Esophagus squamous epithelium (tissue), 5 donors: ENCODE measurements at places on chromosomes 13 and 19.

DNA sequence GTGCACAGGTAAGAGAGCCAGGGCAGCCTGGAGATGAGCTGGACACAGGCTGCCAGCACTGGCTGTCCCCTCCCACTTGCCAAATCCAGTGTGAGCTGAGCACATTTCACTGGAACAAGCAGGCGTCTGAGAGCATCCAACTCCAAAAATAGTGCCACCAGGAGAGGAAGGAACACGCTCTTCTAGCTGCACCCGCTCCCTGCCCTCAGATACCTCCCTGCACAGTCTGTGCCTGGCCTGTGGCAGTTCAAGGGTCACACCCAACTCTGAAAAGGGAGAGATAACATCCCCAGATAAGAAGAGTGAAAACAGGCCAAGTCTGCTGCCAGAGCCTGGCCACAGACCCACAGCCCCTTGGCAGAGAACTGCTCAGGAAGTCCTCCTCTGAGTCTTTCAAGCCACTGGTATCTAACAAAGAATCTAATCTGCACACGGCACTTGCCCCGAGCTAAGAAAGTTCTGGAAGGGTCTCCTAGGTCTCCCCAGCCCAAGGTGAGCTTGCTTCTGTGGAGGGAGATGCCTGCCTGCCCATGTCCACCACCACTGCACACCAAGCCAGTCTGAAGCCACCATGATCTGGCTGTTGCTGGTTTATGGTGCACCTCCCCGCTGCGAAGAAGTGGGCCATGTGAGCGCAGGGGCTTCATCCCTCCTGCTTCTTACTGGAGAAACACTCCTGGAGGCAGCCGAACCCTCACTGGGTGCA is 14.7 kb downstream of the ELL start:
- DNase-seq: no peak

DNA sequence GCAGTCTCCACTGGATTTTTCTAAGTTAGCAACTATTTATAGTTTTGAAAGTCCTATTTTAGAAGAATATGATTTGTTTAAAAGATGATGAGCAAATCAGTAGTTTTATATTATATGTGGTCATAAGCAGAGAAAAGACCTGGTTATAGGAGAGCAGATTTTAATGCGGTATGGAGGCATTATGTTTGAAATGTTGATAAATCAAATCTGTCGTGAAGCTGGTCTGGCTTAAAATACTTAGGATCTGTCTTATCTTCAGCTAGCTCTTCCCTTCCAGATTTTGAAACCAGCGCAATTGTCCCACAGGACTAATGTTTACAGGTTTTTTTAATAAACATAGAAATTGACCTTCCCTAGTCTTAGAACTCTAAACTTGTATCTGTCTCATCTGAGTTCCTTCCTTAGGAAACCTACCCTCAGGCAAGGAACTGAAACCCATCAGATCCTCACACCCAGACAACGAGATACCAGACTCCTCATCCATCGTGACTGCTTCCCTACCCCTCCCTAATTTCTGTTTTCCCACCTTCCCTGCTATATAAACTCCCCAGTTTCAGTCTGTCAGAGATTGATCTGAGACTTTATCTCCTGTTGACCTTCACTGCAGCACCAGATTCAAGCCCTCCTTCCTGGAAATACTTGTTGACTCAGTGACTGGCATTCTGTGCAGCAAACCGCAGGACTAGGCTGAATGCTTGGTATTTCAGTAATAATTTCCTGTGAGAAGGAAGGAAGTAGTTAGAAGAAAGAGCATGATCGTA is 37.8 kb upstream of the CXCL17 start:
- no peak for DNase-seq

GRCh38 chr13:27080018-27080948 is 91.3 kb downstream of the USP12 start:
- no peak for DNase-seq

DNA sequence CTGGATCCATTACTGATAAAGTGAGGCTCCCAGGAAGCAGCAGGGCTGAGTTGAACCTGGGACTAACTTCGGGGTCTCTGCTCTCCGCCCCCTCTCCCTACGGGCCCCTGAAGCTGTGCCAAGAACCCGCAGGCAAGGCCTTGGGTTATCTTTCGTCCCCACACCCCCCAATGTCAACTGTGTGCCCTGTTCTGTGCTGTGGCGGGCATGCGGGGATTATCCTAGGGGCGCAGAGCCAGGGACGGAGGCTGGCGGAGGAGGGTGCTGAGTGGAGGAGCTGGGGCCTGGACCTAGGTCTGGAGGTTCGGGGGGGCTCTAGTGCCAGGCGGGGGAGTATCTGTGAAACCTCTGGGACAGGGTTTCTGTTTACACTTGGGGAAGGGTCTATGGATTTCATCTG is 26.4 kb downstream of the RFX1 start:
- DNase-seq: no peak

GRCh38 chr19:11692127-11692790 is 46.5 kb downstream of the ZNF823 start:
- DNase-seq: no peak

GRCh38 chr13:50404116-50404515 is 388.9 kb downstream of the KCNRG start:
- DNase-seq: no peak

DNA sequence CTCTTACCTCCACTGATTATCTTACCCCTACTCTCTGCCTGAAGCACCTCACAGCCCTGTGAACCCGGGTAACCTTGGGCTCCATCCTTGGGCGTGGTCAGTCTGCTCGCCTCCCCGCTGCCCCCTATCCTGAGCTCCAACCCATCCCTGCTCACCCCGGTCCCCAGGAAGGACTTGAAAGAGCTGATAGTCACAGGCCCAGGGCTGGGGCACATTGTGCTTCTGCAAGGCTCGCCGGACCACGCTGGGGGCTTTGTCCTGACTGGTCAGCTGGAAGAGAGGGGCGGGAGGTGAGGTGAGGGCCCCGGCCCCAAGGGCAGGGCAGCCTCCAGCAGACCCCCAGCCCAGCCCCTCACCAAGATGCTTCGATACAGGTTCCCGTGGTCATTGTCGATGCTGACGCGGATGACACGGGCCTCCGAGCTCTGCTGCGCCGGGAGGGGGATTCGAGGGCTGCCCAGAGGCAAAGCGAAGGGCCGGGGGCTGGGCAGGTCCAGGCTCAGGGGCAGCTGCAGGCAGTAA is 13.0 kb upstream of the EPOR start:
- no peak for DNase-seq

- no peak for DNase-seq
Observed at GRCh38 chr13:102897371-102898138, 51.7 kb downstream of the ERCC5 start.

DNA sequence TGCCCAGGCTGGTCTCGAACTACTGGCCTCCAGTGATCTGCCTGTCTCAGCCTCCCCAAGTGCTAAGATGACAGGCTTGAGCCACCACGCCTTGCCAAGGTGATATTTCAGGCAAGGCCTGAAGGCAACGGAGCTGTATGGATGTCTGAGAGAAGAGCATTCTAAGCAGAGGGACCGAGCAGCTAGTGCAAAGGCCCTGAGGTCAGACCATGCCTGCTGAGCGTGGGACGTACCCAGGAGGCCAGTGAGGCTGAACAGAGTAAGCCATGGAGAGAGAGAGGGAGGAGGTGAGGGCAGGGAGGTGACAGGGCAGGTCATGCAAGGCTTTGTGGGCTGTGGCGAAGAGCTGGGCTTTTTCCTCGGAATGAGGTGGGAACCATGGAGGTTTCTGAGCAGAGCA is 3.4 kb upstream of the SLC44A2 start:
- no peak for DNase-seq

- DNase-seq: no peak
Observed at GRCh38 chr13:92768602-92769001, 458.0 kb upstream of the GPC6 start.

DNA sequence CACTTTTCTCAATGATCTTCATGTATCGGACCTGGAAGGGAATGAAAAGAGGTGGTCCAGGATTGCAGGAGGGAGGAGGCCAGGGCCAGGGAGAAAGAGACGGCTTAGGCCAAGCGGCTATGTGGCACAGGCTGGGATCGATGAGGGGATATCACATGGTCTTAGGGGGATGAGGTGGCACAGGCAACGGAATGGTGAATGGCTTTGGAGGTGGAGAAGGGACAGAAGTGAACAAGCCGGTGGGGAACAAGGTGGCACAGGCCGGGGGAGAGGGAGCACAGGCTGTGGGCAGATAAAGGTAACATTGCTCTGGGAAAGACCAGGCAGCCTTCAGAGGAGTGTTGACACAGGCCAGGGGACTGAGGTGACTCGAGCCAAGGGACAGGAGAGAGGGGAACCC is 5.7 kb upstream of the CDKN2D start:
- DNase-seq: no peak

DNA sequence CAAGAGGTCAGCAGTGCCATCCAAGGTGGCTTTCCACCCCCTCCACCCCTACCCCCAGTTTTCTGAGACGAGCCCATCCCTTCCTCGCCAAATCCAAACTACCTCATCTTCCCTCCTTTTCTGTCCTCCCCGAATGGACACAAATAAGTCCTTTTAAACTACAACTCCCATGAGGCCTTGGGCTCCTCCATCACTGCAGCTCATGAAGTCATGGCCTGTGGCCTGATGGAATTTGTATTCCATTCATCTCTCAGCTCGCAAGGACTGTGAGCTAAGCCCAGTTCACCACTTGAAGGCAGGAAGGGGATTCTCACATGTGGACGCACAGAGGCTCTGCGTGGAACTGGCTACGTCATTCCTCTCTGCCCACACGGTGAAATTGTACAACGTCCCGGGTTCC is 12.5 kb downstream of the PTPRH start:
- DNase-seq: no peak

DNA sequence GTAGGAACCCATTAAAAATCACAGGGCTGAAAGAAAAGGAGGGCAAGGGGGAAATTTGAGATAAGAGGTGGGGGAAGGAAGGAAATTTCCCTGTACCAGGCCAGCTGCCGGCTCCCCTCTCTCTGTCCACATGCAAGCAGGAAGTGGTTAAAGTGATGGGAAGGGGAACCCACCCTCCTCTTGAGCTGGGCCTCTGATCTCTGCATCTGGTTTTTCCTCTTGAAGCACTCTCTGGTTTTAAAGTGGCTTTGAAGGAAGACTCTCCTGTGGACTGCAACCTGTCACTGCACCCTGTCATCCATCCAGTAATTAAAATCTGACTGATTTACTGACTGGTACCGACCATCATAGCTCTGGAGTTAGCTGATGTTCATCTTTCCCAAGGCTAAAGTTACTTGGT is 239.6 kb downstream of the TSHZ3 start:
- DNase-seq: no peak

GRCh38 chr13:62085337-62086229 is 669.9 kb upstream of the PCDH20 start:
- no peak for DNase-seq

DNA sequence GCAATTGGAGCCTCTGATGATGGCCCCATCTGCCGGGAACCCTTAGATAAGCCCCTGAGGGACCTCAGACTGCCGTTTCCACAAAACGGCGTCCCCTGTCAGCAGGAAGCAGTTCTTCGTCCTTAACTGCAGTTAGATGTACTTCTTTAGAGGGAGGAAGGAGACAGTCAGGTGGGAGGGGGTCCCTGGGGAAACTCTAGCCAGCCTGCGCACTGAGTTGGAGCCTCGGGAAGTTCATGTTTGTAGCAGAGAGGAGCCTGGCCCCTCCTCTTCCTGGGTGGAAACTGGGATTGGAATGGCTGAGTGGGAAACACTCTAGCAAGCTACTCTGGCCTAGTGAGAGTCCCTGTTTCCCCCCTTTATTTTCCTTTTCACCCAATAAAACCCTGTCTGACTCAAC is 612.4 kb downstream of the PCDH9 start:
- no peak for DNase-seq

DNA sequence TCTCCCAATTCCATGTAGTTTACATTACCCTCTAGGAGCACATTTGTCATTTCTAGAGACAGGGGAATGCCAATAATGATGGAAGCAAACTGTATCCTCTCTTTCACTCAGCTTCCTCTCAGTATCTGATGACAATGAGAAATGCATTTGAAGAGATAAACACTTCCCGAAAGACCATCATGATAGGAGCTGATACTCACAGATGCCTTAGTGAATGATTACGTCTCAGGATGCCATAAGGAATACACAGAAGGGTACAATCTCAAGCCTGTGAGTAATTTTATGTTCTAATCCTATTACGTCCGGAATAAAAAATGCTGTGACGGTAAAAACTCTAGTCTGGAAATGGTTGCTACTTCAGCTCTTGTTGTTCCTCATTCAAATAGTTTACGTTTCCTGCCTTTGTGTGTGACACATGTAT is 663.8 kb upstream of the MIR17HG start:
- no peak for DNase-seq

DNA sequence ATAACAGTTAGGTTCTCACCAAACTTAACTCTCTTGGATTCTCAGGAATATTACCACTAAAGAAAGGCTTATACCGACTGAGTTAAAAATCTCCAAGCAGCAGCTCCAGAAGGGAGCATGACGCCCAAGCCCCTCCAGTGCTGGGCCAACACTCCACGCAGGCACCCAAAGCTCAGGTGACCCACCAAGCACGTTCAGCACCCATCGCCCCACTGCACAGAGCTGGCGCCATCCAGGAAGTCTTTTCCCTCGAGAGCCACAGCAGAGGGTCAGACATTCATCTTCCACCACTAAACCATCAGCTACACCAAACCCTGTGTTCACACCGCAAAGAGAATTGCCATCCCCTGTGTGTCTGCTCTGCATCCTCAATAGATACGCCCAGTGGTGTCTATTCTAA is 65.7 kb downstream of the SOX1 start:
- no peak for DNase-seq

- no peak for DNase-seq
Observed at GRCh38 chr13:23180711-23181110, at the start of gene SGCG. SGCG (plus strand) TSS chr13:23180979; CDS start chr13:23203695, 22,716 bp downstream.

GRCh38 chr13:97145057-97145456 is 77.1 kb upstream of the MBNL2 start:
- DNase-seq: no peak

GRCh38 chr13:101127741-101128353 is 288.5 kb downstream of the NALCN start:
- DNase-seq: no peak

- DNase-seq: no peak
Observed at GRCh38 chr13:113835461-113836270, 28.2 kb downstream of the GAS6 start.

DNA sequence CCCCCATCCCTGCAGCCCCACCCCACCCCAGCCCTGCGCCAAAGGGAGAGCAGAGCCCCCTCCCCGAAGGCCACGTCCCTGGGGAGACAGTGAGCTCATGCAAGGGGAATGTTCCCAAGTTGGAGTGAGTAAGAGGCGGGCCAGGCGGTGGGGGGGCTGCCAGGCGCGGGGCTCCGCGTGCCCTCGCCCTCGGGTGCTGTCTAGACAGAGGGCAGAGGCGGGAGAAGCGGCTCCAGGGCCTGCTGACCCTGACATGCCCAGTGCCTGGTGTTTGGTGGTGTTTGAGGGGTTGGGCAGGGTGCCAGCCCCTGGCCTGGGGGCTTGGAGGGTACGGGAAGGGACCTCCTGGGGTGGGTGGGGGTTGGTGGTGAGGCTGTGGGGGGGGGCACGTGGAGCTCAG is 1.0 kb downstream of the FSTL3 start:
- DNase-seq: no peak

DNA sequence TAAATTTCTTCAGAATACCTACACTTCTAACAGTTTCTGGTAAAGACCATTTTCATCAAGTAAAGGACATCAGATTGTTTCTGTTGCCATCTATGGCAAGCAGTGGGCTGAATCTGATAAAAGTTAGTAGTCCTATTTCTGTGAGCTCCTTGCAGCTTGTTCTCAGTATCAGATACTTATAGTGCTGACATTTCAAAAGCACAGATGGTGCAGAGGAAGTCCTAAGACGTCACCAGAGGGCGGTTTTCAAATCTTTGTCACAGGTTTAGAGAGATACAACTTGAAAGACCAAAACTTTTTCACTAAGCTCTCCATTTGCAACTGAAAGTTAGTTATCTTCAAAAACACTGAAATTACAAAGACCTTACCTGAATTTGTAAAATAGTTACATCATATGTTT is 719.8 kb downstream of the SLITRK1 start:
- no peak for DNase-seq
